ENCODE measurements at places on chromosomes 5 and 9. TPM values are rescaled to one million over a fixed set of nuclear protein-coding genes. Genes with fewer than 3 reads are reported as not detected.

DNA sequence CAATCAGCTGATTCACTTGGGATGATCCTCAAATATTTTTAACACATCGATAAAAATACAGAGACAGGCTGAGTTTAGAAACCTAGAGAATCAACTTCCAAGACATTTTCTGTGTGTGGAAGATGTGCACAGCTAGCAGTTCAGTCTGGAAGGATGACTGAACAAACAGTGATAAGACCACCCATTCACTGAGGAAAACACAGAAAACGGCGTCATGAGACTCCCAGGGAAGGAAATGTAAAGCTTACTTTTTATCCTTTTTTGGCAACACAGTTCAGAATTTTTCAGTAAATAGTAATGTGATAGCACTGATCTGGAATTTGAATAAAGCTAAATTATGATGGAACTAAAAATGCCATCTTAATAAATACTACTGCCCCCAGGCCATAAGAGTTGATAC, 277.6 kb downstream of the SEMA5A start:
- no peak for ATAC-seq

- ATAC-seq, result peak; percentile 74
Observed at GRCh38 chr9:114108016-114108833, 9.1 kb upstream of the KIF12 start.

The IFNB1 gene
- total RNA-seq, result not detected

DNA sequence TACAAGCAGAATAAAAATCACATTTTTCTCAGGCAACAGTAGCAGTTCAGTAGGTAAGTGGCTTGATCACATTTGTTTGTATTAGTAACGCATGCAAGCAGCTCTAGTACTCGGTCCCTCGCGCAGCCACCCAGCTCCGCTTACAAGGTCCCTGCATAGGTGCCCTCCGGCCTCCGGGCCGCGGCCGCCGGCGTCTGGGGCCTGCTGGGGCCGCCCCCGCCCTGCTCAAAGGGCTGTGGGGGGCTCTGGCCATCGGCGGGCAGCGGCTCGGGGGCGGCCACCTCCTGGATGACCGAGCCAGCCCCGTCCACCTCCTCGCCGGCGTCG, 50.2 kb upstream of the UBAC1 start:
- ATAC-seq, result no peak

DNA sequence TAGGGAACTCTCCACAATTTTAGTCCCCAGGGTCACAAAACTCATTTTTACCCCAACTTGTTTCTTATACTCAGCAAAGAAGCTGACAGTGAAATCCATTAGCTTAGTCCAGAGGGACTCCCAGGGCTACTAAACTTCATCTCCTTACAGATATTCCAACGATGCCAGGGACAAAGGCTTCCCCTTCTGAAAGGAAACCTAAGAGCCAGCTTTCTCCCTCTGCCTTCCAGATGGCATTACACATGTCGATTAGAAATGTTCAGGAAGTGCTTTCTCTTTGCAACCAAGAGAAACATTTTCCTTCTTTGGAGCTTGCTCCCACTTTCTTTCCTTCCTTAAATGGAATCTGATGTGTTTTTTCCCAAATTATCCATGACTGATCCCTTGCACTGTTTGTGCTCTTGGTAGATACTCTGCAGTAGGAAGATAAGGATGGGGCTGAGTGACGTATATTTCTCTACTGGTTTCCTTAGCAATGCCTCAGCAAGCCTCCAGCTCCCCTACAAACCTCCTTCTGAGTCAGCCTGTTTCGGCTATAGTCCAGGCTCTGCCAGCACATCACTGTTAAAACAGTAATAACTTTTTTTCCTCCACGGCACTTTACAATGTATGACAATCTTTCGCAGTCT, 43.0 kb upstream of the HTR4 start:
- no peak for ATAC-seq

DNA sequence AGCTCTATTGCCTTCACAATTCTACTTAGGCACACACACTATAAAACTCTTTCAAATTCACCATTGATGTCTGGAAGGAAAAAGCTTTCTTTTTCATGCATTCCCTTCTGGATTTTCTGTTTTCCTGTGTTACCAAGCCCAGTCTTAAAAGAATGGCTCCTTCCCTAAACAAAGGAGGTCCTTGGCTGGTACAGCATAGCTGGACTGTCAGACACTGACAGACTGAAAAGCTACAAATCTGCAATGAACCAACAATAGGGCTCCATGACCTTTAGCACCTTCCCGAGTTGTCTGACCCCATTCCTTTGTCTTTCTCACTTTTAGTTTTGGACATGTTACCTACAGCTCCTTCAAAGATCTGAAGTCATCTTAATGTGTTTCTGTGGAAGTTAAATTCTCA, 382.5 kb downstream of the TMEM161B start:
- ATAC-seq, result no peak

DNA sequence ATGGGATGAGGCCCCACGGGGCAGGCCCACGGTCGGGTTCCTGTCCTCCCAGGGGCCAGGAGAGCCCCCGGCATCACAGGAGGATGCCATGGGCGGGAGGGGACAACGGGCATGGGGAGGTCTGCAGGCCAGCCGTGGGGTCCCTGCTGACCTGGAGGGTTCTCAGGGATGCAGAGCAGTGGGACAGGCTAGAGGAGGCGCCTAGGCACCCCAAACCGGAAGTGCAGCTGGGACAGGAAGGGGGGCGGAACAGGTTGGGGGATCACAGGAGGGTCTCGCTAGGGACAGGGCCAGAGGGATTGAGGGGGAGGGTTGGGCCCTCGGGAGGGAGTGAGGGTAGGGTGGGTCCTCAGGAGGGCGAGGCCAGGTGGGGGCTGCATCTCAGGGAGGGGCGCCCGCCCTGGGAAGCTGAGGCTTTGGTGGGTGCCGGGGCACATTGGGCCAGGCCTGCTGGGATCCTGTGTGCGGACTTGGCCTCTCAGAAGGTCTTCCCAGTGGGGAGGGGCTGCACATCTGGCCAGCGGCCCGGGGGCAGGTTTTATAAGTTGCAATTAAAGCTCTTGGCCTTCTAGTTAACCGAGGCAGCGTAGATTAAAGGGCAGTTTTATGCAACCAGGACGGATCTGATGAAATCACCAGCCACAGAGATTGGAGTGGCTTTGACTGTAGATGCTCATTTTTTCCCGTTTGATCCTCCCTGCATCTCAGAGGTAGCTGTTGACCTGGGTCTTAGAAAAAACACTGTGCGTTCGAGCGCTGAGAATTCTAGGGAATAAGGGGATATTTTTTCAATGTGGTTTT, 20.1 kb downstream of the NKD2 start:
- no peak for ATAC-seq

The BHMT2 gene
- total RNA-seq, result 65.7 TPM

The PCDHA3 gene
- total RNA-seq, result 0.47 TPM

DNA sequence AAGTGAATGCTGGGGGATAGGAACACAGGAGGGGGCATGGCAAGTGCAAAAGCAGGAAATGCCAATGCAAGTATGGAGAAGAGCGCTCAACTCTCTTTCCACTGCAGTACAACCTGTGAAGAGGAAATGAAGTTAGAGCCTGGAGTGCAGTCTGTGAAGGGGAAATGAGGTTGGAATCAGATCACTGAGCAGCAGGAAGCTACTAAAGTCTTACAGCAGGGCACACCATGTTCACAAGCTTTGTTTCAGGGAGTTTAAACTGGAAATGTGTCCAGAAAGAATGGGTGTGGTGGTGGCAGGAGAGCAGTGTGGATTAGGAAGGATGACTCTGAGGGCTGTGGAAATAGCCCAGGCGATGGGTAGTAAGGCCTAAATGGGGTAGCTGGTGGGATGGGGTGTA, 15.4 kb downstream of the ARHGEF37 start:
- ATAC-seq, result peak; percentile 68

The ACER2 gene
- 2.4 TPM for total RNA-seq

GRCh38 chr5:145544401-145544800, 290.7 kb downstream of the PRELID2 start:
- ATAC-seq, result no peak
